ENCODE measurements at places on chromosomes 7 and 10. TPM values are rescaled to one million over a fixed set of nuclear protein-coding genes. Genes with fewer than 3 reads are reported as not detected.
A peak's percentile ranks its signal among the peaks of the same experiment; 100 is the strongest.

- DNase-seq = no peak
- H3K4me1 ChIP-seq = no peaks in the 10 kb centered on the region
- H3K27me3 ChIP-seq = no peaks in the 10 kb centered on the region
- no peak overlapping the region for H3K4me3 ChIP-seq
- H3K27ac ChIP-seq = peak overlapping the region; percentile 47
- no peaks in the 10 kb centered on the region for H3K36me3 ChIP-seq
Observed at GRCh38 chr10:19922236-19922963, 106.2 kb downstream of the PLXDC2 start.

DNA sequence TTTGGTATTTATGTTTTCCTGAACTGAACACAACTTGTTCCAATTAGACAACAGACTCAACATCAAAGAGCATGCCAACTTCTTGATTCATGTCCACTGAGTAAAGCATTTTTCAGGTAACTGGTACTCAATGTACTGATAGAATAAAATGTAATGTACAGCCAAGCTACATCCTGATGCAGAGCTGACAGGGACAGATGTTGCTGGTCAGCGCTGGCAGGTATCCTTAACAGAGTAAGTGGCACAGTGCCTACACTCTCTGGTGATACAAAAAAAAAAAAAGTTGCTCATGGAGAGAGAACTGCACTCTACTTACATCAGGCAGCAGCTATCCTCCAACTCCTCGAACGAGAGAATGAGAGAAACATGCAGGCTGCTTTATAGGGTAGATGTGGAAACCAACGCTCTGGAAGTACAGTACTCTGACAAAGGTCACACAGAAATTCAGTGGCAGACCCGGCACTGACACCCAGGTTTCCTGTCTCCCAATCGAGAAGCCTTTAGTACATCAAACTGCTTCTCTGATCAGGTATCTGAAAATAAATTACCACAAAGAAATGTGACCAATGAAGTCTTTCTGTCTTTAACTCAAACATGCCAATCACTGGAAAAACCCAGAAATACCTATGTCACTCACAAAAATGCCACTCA is 4.6 kb downstream of the ITGB1 start:
- H3K36me3 ChIP-seq = no peaks in the 10 kb centered on the region
- no peaks in the 10 kb centered on the region for H3K27me3 ChIP-seq
- no peak overlapping the region for H3K4me3 ChIP-seq
- H3K27ac ChIP-seq = no peak overlapping the region

GRCh38 chr7:130894146-130894908 is 160.3 kb upstream of the KLF14 start:
- H3K4me3 ChIP-seq = no peak overlapping the region
- H3K27me3 ChIP-seq = no peaks in the 10 kb centered on the region
- no peaks in the 10 kb centered on the region for H3K36me3 ChIP-seq
- DNase-seq = no peak
- H3K4me1 ChIP-seq = peaks cover 8% of the 10 kb centered on the region

GRCh38 chr10:54284526-54285193 is 516.4 kb downstream of the PCDH15 start:
- no peaks in the 10 kb centered on the region for H3K27me3 ChIP-seq
- H3K27ac ChIP-seq = no peak overlapping the region
- no peak overlapping the region for H3K4me3 ChIP-seq
- H3K36me3 ChIP-seq = no peaks in the 10 kb centered on the region

Gene PRSS37
- 2.6 TPM for polyA plus RNA-seq

- no peaks in the 10 kb centered on the region for H3K36me3 ChIP-seq
- no peak for DNase-seq
- H3K27ac ChIP-seq = no peak overlapping the region
- no peaks in the 10 kb centered on the region for H3K4me1 ChIP-seq
Observed at GRCh38 chr10:98460837-98461499, 14.2 kb upstream of the HPS1 start.

DNA sequence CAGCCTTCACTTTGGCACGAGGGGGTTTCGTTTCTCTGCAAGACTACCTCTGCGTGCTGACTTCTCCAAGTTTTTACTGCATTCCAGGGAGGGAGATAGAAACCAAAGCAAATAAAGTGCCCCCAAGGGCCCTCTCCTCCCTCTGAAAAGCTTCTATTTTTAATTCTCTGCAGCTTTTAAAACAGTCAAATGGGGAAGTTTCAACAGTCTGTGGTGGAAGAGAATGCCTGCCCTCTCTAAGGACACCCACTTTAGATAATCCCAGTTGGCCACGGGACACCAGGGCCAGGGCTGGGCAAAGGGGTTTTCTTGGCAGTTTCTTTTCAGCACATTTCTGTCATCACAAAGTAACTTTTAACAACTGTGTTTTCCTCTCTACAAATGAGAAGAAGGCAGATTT is 386.7 kb upstream of the NPVF start:
- DNase-seq = no peak
- H3K4me3 ChIP-seq = no peak overlapping the region
- no peaks in the 10 kb centered on the region for H3K27me3 ChIP-seq
- peaks cover 22% of the 10 kb centered on the region for H3K4me1 ChIP-seq
- H3K27ac ChIP-seq = no peak overlapping the region
- H3K36me3 ChIP-seq = no peaks in the 10 kb centered on the region

- no peak overlapping the region for H3K4me3 ChIP-seq
- H3K27me3 ChIP-seq = peaks cover 10% of the 10 kb centered on the region
- peaks cover 8% of the 10 kb centered on the region for H3K4me1 ChIP-seq
- DNase-seq = no peak
- H3K36me3 ChIP-seq = no peaks in the 10 kb centered on the region
Observed at GRCh38 chr7:127619681-127620405, 1.9 kb upstream of the PAX4 start.

DNA sequence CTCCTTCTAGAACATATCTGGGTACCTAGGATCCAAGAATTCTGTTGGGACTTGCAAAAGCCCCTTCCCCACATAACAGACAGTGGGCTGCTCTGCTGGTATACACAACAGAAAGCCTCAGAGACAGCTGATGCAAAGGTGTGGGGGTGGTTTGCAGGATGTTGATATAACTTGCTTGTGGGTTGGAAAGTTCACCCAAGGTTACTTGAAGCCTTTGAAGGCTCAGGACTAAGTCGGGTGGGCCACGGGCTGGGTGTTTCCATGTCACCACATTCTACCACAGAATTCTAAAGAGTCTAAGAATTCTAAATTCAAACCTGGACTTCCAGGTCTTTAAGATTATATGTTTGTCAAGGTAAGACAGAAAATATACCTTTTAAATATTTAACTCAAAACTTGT is 7.4 kb upstream of the NRCAM start:
- peaks cover under 1% of the 10 kb centered on the region for H3K27me3 ChIP-seq
- H3K36me3 ChIP-seq = no peaks in the 10 kb centered on the region
- no peak overlapping the region for H3K4me3 ChIP-seq
- H3K27ac ChIP-seq = no peak overlapping the region

Gene SCIN
- polyA plus RNA-seq = 0.37 TPM

DNA sequence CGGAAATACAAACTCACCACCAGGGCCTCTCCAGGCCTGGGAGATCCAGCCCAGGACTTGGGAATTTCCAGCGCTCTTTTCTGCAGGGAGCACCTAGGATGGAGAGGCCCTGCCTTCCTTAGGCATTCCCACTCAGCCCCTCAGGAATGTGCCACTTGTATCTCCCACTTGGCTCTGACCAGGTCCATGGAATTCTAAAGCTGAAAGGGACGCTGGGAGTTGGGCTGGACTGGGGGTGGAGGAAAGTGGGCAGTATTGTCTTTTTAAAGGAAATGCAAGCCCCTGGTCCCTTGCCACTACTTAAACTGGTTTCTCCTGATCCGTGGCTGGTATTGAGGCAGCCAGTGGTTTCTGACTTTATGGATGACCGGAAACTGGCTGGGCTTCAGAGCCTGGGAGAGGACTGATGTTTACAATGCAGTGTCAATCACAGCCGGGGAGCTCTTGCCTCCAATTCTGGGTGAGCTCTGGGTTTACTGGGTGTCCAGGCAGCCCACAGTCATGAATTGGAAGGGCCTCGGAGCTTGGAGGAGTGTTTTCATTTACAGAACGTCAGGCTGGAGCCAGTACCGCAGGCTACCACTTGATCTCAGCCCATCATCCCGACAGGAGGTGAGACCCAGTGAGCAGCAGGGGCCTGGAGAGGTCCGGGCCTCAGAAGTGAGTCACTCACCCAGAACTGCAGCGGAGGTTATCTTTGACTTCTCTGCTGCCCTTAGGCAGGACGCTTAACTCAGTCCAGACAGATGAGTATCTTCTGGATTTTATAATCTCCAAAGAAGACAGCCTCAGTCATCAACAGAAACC is 27.3 kb downstream of the AGAP3 start:
- H3K27ac ChIP-seq = no peak overlapping the region
- no peaks in the 10 kb centered on the region for H3K36me3 ChIP-seq
- H3K27me3 ChIP-seq = peaks cover 75% of the 10 kb centered on the region
- no peak for DNase-seq
- H3K4me3 ChIP-seq = no peak overlapping the region

DNA sequence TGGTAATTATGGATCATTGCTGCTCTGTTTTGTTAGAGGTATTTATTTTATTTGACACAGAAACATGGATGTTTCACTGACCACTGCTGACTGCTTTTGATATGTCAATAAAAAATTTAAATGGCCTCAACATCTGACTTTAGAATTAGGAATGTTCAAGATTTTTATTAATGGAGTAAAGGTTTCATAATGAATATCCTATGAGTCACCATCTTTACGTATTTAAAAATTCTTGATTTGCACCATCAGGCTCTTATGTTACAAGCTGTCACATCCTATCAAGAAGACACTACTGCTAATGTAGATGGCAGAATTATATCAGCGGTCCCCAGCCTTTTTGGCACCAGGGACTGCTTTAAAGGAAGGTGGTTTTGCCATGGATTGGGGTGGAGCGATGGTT is 578.7 kb upstream of the NRP1 start:
- H3K36me3 ChIP-seq = no peaks in the 10 kb centered on the region
- no peaks in the 10 kb centered on the region for H3K4me1 ChIP-seq

DNA sequence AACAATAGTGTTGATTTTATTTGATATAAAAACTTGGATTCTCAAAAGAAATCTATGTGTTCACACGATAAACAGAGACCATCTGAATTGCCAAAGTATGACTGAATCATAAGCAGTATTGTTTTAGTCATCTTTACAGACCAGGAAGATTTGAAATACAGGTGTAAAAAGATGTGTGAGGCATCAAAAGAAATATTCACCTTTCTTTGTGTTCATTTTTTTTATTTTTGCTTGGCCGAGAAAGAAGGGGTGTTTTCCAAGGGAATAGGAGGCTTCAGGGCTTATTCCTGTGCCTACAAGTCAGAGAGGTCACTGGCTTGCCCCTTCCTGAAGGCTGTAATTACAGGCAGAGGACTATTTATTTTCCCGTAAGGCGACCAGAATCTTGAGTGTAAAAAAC is 37.3 kb downstream of the MET start:
- H3K27ac ChIP-seq = no peak overlapping the region
- H3K36me3 ChIP-seq = no peaks in the 10 kb centered on the region
- H3K4me1 ChIP-seq = no peaks in the 10 kb centered on the region

DNA sequence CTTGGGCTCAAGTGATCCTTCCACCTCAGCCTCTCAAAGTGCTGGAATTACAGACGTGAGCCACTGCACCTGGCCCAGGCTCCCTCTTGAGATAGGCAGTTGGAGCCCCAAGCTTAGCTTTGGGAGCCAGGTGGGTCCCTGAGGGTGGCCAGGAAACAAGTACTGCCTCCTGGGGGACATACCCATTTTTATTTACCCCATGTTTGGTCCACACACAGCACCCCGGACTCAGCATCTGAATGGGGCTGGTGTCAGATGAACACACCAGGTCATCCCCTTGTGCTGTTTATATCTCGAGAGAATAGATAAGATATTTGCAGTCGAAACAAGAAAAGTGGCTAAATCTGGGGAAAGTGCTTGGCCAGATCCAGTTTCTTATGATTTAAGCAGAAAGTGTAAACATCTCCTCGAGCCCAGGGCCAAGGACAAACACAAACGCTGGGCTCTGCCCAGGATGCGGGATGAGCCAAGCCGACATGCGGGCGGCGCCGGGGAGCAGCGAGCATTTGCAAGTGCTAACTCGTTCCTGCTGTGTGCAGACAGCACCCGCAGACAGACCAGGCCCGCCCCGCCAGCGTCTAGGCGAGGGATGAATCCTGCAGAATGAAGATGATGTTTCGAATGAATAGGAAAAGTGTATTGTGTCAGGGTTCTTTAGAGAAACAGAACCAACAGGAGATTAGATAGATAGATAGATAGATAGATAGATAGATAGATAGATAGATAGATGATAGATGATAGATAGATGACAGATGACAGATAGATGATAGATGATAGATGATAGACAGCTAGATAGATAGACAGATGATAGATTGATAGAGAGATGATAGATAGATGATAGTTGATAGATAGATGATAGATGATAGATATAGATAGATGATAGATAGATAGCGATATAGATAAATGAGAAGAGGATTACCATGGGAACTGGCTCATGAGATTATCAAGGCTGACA is 44.4 kb upstream of the OCM2 start:
- no peak overlapping the region for H3K4me3 ChIP-seq
- DNase-seq = no peak
- no peaks in the 10 kb centered on the region for H3K4me1 ChIP-seq
- H3K36me3 ChIP-seq = no peaks in the 10 kb centered on the region
- peaks cover 6% of the 10 kb centered on the region for H3K27me3 ChIP-seq

- no peaks in the 10 kb centered on the region for H3K36me3 ChIP-seq
- DNase-seq = no peak
- H3K4me1 ChIP-seq = no peaks in the 10 kb centered on the region
- H3K27ac ChIP-seq = no peak overlapping the region
- no peak overlapping the region for H3K4me3 ChIP-seq
- no peaks in the 10 kb centered on the region for H3K27me3 ChIP-seq
Observed at GRCh38 chr10:31977440-31978155, 49.0 kb upstream of the ARHGAP12 start.

DNA sequence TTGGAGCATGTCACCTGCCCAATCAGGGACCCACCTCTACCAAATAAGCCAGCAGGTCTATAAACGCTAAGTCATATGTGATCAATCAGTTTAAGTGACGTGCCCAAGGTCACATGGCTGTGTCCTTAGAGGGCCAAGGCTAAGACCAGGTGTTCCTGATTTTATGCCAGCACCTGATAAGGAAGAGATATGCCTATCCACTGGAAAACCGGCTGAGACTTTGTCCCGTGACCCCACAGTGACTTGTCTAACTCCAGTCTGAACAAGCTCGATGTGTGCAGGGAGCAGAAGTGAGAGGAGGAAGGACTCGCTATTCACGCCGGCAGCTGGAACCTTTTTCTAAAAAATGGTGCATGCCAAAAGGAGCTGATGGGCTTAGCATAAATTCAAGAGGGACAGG is 57.0 kb downstream of the PRKAG2 start:
- no peaks in the 10 kb centered on the region for H3K4me1 ChIP-seq
- no peak overlapping the region for H3K4me3 ChIP-seq
- no peaks in the 10 kb centered on the region for H3K36me3 ChIP-seq
- H3K27ac ChIP-seq = no peak overlapping the region

GRCh38 chr10:121036431-121036830 is 185.3 kb downstream of the WDR11 start:
- H3K36me3 ChIP-seq = no peaks in the 10 kb centered on the region
- no peak for DNase-seq
- no peaks in the 10 kb centered on the region for H3K27me3 ChIP-seq
- no peak overlapping the region for H3K27ac ChIP-seq

Gene TSPAN15
- 13.2 TPM for polyA plus RNA-seq

Gene CYP2C19
- polyA plus RNA-seq = 0.02 TPM

Gene AGR2
- 4.5 TPM for polyA plus RNA-seq

All from thymus (tissue), 14 donors.